ENCODE measurements at places on chromosomes 3 and 15.

- no peak for DNase-seq
Observed at GRCh38 chr3:62712746-62713145, 162.5 kb downstream of the CADPS start.

- DNase-seq, result no peak
Observed at GRCh38 chr15:46768287-46768686, 949.0 kb upstream of the SEMA6D start.

DNA sequence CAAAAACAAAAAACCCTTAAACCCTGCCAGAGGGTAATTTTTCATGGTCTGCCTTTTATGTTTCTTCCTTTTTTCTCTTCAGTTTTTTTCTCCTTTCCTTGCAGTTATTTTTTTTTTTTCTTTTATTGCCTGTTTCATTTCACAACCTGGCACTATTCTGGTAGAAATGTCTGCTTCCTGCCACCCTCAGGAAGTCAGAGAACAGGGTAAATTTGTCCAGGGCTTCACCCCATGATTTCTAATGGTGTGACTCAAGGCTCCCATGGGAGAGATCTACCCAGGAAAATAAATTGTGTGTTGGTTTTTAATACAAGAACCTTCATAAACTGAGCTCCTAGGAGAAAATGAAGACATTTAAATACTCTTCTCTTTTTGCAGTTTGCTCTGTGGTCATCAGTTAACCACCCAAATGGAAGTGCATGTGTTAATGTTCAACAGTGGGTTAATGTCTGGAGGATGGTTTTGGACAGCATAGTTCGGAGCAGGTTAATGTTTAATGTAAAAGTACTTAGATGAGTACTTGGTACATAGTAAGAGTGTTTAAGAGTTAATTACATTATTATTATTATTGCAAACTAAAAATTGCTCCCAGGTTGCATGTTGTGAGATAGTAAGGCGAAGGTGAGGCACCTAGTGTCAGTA lies 45.9 kb downstream of the CGNL1 start:
- no peak for DNase-seq

DNA sequence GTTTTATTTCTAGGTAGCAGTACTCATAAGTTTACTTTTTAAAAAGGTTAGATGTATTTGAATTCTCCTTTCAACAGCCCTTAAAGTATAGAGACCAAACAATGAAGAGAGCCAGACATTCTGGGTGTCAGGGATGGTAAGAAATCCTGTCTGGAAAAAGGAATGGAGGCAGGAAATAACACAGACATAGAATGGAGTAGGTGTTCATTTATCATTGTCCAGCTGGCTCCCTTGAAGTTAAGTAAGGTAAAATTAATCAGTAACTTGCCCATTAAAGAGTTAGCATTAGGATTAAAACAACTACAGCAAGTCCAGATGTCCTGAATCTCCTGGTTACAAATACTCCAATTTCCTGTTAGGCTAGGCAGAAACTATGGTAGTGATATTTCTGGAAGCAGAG lies 13.5 kb upstream of the SUCNR1 start:
- DNase-seq, result no peak

DNA sequence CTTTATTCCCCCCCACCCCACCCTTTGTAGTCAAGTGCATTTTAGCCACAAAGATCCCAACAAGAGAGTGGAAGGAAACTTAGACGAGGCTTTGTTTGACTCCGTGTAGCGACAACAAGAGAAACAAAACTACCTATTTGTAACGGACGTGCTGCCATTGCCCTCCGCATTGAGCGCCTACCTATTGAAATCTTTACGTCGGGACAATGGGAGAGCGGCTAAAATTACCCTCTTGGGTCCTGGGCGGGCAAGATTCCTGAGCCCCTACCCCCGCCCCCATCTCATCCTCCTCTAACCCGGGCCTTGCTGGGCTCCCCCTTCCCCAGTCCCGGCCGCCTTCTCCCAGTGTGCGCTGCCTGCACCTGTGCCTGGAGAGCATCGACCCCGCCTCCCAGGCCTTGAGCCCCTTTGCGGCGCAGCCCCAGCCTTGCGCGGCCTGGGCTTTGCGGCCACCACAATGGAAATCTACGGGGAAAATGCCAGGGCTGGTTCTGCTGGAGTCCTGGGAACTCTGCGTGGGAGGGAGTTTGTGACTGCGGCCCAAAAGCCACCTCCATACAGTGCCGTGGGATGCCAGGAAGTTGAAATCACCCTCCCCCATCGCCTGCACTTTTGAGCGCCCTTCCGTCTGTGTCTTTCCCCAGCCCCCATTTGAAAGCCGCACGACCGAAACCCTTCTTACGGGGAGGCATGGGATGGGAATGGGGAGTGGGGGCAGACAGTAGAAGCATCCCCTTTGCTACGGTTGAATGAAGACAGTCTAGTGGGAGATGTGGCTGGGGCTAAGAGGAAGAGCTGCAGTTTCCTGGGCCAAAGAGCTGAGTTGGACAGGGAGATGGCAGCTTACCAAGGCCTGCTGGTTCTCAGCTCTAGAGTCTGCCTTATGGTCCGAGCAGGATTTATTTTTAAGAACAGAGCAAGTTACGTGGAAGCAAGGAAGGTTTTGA lies 1.1 kb upstream of the SOX2 start:
- no peak for DNase-seq

DNA sequence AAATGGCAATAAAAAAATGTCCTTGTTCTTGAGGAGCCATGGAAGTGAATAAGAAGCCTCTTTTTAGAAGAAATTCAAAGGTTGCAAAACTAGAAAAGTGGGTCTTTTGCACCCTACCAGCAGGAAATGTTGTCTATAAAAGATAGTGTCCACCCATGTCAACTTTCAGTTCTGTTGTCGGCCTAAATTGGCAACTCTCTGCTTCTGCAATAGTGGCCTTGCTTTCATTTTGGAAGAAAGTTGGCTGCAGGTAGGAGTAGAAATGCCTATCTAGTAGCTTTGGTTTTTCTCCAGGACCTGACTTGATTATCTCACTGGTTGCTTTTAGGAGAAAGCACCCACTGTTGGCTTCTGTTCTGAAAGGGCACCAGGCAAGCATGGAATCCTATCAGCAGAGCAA lies 85.4 kb downstream of the TMEM108 start:
- DNase-seq, result no peak

DNA sequence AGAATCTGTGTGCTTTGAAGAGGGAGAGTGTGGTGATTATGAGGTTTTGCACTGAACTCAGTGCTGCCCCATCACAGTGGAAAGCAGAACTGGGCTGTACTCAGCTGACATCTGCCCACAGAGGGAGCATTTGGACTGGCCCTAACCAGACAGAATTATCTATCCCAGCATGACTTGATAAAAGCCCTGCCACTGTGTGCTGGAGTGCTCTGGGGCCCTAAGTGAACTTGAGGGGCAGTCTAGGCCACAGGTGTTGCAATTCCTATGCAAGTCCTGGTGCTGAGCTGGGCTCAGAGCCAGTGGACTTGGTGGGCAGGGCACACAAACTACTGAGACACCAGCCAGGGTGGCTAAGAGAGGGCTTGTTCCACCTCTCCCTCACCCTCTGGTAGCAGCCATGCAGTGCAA lies 269.2 kb upstream of the CTNNB1 start:
- DNase-seq, result no peak

- no peak for DNase-seq
Observed at GRCh38 chr3:53748512-53749271, 97.5 kb downstream of the CHDH start.

DNA sequence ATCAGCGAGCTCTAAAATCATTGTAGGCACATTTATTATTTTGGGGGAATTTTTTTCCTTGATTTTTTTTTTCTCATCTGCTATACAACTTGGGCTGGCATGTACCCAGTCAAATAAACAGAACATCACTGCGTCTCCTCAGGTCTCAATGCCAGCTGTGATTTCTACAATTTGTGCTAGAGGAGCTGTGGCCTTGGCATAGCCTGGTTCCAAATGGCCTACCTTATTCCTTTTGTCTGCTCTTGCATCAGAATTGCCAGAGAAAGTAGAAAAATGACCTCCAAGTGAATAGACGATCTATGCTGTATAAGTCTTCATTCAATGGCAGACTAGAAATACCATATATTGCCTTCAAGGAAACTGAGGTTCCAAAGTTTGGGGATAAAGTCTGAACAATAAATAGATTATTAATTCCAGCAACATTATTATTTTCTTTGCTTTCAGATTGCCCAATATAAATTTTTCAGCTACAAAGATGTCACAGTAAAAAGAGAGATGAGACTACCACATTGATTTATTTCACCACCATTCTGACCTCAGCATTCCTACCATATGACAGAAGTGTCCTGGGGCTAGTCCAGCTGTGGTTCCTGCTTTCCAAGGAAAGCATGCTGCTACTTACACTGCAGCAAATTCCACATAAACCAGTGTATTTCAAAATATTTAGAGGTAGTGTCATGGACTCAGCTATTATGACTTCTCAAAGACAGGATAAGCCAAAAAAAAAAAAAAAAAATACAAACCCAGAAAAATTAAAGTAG lies 493.9 kb upstream of the ZNF385D start:
- DNase-seq, result peak; percentile 53

DNA sequence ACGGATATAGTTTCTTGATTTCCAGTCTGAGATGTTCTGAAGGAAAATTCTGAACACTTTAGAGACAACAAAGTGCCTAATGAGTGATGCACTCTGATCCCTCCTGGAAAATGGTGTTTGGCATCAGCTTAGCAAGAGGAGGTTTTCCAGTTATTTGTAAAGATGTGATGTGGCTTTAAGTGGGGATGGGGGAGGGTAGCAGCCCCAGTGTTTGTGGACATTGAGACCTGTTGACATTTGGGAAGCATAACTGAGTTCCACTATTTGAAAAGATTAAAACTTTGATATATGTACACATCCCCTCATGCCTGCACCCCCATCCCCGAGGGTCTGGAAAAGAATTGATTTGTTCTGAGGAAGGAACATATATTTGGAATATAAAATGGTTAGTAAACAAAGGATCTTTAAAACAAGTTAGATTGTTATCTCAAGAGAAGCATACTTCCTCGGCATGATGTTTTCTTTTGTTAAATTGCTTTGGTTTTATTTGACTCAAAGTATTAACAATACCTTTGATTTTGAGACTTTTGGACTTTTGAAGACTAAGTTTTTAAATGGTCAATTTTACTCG lies 6.5 kb downstream of the IGF1R start:
- no peak for DNase-seq

DNA sequence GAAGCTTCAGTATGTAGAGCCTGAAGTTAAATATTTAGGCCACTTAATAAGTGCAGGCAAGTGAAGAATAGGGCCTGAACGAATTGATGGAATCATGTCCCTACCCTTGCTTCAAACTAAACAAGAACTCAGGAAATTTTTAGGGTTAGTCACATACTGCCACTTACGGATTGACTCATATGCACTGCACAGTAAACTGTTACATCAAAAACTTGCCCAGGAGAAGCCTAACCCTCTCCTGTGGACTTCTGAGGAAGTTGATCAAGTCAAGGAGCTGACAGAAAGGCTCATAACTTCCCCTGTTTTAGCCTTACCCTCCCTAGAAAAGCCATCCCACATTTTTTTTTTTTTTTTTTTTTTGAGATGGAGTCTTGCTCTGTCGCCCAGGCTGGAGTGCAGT lies 20.6 kb upstream of the KBTBD12 start:
- no peak for DNase-seq

DNA sequence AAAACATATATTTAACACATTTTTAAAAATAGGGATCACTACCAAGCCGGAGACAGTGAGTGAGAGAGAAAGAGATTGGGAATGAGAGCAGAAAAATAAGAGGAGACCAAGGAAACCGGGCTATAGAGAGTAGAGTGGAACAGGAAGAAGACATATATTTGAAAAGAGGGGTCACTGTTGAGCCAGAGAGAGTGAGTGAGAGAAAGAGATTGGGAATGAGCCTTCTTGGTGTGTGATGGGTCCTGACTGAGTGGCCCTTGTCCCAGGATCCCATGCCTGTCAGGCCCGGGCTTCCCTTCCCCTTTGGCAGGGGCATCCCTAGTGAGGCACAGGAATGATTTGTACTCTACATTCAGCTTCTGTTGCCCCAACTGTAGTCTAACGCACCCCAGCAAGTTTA lies 646.6 kb downstream of the NTRK3 start:
- DNase-seq, result no peak

DNA sequence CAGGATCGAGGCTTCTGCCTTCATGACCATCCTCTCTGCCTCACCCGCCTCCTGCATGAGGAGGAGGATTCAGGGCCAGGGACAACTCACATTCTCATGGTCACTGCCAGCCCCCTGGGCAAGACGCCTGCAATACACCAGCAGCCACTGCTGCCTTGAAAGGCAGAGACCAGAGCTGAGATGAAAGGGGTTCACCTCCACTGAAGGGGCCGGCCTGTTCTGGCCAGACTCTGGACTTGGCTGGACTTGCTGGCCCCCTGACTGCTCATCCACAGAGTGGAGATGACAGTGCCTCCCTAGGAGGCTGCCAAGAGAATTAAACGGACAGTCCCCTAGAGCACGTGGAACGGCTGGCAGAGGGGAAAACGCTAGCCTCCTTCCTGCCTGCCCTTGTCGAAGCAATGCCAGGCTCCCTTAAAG lies 35.2 kb downstream of the MGLL start:
- DNase-seq, result no peak

DNA sequence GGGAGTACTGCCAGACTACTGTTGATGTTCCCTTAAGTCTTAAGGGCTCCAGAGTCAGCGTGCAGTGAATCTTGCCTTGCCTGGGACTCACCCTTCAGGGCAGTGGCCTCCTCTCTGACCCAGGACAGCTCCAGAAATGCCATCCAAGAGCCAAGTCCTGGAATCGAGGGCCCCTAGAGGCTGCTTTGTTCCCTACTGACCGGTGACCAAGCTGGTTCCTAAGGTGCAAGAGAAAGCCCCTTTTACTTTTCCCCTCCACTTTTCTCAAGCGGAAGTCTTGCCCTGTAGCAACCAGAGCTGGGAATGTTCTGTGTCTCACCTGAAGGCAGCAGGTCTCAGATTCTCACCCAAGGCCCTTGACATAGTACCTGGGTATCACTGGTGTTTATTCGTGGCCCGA lies 238.0 kb downstream of the DOCK3 start:
- no peak for DNase-seq

- DNase-seq, result no peak
Observed at GRCh38 chr3:126834596-126835471, 130.8 kb downstream of the CHCHD6 start.

DNA sequence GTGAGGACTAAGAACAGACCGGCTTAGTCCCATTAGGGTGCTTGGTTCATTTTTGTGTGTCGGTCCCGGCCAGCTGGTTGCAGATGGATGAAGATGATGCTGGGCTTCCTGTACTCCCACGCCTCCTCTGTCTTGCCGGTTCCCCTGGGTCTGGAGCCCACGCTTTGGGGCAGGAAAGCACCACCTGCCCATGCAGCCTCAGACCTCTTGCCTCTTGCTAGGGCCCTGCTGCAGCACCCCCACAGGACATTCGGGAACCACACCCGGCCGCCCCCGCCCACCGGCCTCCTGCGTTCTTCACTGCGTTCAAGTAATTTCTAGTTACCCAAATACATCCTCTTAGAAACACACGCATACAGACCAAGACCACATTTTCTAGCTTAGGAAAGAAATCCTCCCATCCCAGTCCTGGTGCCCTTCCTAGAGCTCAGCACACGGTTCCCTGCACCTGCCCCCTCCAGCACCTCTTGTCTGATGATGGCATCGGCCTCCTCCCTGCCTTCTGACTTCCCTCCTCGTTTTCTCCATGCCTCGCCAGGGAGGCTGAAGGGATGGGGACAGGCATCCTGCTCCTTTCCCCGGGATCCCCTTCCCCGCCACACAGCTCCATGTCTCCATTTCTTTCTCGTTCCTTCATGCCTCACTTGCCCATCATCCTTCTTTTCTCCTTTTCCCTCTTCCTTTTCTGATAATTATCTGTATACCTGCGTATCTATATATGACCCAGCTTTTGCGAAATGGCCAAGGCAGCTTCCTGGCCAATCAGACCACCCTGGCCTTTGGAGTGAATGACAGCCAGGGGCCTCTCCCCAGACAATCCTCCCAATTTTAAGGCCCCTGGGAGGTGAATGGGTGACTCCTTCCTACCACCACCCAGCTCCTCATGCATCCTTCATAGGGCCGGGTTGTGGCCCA lies 30.9 kb downstream of the FAM3D start:
- no peak for DNase-seq

- DNase-seq, result no peak
Observed at GRCh38 chr3:143559296-143559695, 289.0 kb downstream of the SLC9A9 start.

Data from HTR-8/SVneo (cell line).